ENCODE measurements at places on chromosomes 2 and 18.

GRCh38 chr18:48801728-48802542 is 148.8 kb downstream of the SMAD7 start:
- DNase-seq, result no peak

GRCh38 chr2:237452861-237453260 is 34.2 kb upstream of the MLPH start:
- no peak for DNase-seq

GRCh38 chr18:34807106-34807796 is 97.2 kb downstream of the DTNA start:
- no peak for DNase-seq

DNA sequence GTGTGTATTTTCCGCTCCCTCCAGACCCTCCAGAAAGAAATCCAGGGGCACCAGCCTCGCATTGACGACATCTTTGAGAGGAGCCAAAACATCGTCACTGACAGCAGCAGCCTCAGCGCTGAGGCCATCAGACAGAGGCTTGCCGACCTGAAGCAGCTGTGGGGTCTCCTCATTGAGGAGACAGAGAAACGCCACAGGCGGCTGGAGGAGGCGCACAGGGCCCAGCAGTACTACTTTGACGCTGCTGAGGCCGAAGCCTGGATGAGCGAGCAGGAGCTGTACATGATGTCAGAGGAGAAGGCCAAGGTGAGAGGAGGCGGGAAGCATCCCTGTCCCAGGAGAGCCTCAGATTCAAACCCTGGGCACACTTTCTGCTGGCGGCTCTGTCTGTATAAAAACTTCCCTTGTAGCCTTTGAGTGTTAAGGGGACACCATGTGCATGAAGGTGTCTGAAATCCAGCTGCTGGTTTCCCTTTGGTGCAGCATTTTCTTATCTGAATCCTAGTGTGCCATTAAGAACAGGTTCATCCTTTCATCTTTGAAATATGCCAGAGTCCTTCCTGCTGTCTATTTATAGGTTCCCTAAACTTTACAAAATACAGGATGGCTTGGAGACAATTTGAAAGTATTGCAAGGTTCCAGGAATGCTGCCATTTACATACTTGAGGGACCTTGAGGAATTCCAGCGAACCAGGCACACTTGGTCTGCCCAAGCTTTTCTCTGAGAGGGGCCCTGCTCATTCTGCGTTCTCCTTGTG is 77.1 kb upstream of the EML6 start:
- DNase-seq, result no peak

DNA sequence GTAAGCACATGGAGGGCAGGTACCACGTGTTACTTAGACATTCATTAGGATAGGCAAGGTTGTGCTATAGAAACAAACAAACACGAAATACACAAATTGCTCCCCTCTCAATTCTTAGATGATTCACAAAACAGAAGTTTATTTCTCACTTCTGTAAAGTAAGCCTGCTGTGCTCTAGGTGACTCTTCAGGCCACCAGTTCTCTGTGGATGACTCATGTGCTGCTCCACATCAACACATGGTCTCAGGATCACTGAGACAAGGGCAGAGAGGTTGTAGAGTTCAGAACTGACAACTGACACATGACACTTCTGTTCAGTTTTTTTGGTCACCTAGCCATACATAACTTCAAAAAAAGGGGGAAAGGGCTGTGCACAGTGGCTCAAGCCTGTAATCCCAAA is 70.6 kb downstream of the DAW1 start:
- DNase-seq, result no peak

- no peak for DNase-seq
Observed at GRCh38 chr2:180655393-180655792, 325.0 kb upstream of the UBE2E3 start.

- DNase-seq, result no peak
Observed at GRCh38 chr2:134138115-134138514, 115.8 kb upstream of the MGAT5 start.

DNA sequence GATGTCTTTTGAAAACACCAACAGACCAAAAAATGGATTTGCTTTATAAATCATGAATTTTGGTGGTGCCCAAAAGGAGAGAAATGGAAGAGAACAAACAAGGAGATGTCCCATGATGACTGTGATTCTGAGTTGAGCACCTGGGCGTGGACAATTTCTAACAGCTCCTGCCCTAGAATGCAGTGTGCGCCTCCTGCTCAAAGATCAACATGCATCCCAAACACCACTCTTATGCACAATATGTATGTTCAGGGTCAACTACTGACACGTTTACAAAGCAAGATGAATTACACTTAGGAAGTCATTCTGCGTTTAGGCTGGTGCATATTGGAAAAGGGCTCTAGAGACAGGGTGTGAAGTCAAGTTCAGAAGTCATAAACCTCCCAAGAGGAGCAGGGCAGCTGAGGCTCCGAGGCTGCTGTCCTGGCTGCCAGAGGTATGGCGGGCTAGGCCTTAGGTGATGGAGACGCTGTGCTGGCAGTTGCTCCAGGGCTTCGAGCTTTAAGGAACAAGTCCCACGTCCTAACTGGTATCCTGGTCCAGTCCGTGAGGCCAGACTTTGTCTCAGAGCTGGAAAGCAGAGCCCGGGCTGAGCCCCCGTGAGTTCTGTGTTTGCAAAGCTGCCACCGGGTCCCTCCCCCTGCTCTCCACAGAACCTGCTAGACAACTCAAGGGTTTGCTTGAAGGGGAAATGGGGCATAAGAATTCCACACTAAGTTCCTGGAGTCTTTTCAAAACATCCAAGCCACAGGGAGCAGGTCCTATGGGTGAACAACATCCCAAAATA is 74.0 kb downstream of the ZNF516 start:
- DNase-seq, result no peak

GRCh38 chr2:101533561-101534148 is 58.7 kb upstream of the RFX8 start:
- DNase-seq, result no peak

DNA sequence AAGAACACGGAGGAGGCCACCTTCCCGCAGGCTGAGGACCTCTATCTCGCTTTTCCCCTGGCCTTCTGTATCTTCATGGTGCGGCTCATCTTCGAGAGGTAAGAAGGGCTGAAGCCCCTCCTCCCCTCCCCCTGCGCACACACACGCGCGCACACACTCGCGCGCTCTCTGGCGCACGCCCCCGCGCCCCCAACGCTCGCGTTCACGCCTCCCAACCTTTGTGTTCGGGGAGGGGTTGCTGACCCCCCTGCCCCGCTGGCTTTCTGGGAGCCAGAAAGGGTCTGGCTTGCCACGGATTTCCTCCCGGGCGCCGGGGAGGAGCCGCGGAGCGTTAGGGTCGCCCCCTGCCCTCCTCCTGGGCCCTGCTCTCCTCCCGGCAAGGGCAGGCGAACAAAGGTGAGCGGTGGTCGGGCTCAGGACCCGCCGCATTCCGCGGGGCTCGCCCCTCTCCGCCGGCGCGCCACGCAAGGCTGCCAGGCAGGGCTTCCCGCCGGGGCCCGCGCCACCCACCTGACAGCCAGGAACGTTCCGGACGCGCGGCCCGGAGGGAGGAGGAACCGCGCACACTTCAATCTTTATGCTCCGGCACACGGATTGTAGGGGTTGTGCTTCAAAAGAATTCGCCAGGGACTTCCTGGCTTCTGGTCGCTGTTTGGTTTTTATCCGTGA is 583 bp downstream of the CERS6 start:
- no peak for DNase-seq

DNA sequence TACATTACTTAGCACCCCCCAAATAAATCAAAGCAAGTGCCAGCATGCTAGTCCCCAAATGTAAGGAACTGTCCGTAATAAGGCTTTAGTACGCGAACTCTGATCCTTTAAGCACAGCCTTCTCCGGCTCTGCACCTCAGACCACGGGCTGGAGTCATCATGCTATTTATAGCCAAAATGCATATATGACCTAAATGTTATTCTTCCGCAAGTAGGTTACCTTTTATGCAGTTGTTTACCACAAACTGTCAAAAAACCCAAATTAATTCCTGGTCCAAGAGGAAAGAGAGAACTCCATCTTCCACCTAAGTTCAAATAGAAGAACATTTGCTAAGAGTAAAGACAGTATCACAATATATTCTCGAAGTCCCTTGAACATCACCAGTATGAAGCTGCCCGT is 42.7 kb downstream of the ZNF516 start:
- no peak for DNase-seq

- DNase-seq, result no peak
Observed at GRCh38 chr2:108554528-108554927, 20.3 kb downstream of the LIMS1 start.

DNA sequence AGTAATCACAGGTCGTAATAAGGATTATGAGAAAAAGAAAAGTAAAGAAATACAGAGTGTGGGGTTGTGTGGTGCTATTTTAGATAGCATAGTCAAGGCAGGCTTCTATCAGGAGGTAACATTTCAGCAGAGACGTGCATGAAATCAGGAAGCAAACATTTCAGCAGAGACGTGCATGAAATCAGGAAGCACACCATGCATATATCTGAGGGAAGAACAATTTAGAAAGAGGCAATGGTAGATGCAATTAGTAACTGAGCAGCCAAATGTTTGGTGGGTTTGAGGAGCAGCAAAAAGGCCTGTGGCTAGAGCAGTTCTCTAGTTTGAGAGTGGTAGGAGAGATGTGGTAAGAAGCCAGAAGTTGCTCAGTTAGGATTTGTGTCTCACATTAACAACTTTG is 713.7 kb downstream of the ADCYAP1 start:
- DNase-seq, result no peak

DNA sequence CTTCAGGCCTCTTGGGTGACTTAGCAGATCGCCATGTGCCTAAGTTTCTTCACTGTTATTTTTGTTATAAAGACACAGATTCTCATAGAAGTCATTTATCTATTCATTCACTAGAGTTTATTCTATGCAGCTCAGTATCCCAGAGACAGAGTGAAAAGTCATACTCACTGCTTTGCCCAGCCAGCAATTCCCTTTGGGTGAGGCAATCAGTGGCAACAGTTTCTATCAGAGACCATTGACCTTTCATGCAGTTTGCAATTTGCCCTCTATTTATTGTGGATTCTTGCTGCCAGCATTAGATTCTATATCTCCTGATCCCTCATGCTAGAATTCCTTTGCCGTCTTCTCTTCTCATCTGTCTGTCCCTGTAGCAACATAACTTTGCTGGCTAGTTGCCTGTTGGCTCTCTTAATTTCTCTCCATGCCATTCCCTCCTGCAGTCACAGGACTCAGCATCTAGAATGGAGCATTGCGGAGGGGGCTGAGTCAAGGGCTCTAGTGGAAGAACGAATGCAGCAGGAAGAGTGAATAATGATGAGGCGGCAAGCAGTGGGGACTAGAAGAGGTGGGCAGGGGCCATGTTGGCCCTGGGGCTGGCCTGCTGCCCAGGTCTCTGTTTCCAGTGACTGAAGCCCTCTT is 12.2 kb downstream of the SLC9A4 start:
- DNase-seq, result no peak

DNA sequence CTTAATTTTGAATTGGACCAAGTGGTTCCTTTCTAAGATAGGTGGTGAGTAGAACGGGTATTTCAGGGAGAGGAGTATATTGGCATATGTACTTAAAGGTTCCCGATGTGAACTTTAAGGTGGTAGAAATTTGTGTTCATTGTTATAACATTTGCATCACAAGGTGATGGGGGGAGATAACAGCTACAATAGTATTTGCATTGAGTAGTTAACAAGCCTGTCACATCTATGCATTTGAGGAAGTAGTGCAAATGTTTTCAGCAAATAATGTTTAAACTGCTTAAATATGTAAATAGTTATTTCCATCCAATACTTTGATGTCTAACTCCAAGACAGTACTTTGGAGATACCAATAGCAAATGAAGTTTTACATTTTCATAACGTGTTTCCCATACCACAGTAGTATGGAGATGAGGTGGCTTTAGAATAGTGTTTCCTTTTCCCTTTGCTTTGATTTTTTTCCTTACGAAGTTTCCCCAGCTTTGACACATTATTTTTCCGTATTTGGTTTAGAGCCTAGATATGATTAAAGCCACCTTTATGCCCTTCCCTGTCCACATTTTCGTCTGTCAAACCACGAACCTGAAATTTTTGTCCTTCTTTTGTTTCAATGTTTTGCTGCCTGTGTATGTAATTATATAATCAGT is 46.6 kb downstream of the VAPA start:
- no peak for DNase-seq

DNA sequence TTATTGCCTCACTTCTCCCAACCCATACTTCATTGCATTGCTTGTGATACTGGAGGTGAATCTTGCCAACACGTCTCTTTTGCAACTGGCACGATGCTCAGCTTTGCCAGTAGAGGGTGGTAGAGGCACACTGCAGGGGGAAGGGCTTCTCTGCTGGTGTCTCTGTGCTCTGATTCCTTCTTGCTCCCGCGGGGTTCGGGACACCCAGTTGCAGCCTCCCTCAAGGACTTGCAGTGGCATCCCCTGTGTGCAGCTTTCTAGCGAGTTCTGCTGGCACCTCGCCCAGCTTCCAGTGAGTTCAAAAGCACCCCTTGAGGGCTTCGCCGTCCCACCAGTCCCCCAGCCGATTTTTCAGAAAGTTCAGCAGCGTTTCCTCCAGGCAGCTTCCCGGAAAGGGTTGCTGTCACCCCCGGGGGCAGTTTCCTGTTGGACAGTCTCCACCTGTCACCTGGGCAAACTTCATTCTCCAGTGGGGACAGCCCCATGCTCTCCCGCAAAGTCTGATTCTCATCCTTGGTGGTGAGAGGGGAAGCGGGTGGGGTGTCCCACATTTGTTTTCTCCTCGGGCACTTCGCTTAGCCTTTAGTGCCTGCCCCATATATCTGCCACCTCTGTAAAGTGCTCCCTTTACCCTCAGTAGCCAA is 35.4 kb upstream of the EN1 start:
- no peak for DNase-seq

DNA sequence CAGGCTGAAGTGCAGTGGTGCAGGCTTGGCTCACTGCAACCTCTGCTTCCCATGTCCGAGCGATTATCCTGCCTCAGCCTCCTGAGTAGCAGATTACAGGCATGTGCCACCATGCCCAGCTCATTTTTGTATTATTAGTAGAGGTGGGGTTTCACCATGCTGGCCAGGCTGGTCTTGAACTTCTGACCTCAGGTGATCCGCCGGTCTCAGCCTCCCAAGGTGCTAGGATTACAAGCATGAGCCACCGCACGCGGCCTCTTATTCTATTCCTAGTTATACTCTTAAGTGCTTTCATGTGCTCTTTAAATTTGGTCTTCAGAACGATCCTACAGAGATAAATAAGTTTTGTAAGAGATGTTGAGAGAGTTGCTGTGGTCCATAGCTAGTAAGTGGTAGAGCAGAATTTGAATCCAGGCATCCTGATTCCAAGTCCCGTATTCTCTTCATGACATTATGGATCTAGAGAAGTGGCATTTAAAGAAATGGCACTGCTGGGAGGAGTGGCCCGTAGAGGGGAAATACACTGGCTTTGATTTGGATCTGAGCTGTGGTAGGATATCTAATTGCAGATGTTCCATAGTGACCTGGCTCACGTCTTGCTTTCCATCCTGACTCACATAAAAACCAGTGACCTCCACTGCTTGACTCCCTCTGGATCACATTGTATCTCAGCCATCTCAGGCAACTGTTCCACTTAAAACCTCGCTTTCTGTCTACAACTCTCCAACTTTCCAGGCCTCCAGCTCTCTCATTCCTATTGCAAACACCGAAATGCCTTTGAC is 22.8 kb upstream of the ME2 start:
- DNase-seq, result no peak
